NCI-H1417 (cell line): ENCODE measurements at places on chromosomes 13 and 19.

GRCh38 chr13:25945596-25945995 is 106.2 kb downstream of the SHISA2 start:
- no peak for DNase-seq

DNA sequence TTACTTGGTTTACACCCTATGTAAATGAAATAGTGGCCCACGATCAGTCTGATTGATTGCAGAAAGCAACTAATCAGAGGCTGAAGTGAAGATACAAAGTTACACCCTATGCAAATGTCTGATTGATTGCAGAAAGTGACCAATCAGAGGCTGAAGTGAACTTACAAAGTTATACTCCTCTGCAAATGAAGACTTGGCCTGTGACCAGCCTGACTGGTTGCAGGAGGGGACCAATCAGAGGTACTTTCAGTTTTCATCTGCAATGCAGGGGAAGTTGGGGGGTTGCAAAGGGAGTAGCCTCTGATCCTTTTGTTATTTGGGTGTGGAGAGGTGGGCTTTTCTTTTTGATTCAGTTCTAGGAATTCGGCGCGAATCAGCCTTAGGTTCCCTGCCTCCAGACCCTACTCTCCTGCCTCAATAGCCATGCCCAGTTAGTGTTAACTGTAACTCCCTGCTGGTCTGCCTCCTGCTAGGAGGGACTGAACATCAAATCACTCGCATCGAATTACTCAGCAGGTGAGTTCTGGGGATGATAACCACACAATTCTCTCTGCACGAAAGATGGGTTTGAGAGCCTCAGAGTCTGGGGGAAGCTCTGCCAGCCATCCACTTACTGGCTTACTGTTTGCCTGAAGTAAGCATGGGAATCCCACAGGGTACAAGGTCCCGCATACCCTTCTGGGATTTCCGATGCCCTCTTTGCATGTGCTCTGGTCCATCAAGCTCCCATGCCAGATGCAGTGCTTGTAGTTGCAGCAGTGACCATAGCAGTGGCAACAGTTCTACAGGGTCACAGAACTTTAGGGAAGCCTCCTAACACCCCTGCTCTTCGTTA is 7.5 kb downstream of the ARL11 start:
- DNase-seq: peak; percentile 48

GRCh38 chr13:44895953-44896335 is 93.3 kb downstream of the NUFIP1 start:
- no peak for DNase-seq

- DNase-seq: no peak
Observed at GRCh38 chr19:27964185-27964584, 1248.8 kb downstream of the UQCRFS1 start.

DNA sequence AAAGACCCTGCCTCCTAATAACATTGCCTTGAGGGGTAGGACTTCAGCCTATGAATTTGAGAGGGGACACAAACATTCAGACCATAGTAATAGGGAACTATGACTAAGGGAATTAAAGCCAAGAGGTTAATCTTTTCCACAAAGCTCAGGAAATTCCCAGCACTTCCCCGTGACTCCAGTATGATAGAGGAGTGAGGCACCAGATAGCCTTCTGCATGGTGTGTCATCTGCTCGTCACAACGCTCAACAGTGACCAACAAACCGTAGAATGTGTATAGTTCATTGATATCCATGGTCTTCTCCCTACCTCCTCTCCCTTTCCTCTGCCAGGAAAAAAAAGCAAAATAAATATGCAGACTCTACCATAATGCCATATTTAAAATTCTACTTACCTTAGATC is 64.4 kb downstream of the B3GLCT start:
- no peak for DNase-seq

DNA sequence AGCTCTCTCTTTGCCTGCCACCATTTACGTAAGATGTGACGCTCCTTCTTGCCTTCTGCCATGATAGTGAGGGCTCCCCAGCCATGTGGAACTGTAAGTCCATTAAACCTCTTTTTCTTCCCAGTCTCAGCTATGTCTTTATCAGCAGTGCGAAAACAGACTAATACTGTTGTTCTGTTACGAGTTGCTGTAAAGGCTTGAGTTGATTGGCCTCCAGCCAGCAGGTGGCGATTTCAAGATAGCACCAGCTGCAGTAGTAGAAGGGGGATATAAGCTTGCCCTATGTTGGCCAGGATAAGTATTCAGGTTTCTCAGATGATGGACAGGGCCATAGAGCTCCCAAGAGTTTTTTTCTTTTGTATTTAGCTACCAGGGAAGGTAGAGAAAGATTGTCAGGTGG is 385.5 kb downstream of the MZT1 start:
- DNase-seq: no peak

GRCh38 chr13:101417043-101417406 is 717 bp upstream of the NALCN start:
- DNase-seq: peak; percentile 87

DNA sequence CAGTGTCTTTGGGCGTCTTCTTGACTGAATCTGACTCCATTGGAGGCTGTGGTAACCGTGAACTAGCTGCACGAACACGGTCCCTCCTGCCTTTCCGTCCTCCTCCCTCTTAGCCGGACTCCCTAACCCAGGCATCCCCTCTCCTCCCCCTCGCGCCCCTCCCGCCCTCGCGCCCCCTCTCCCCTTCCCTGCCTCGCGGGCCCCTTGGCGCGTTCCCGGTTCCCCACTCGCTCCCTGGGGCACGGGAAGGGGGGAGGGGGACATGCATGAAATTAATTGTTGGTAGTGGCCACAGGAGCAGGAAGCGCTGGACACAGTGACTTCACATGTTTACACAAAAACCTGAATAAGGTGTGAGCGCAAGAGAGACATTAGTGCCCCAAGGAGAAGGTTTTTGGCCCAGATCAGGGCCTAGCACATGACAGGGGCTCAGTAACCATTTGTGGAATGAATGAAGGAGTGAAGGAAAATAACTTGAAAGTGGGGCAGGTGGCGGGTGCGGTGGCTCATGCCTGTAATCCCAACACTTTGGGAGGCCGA is 279 bp downstream of the DMRTC2 start:
- no peak for DNase-seq

GRCh38 chr19:30692181-30692811 is 320.1 kb downstream of the ZNF536 start:
- DNase-seq: no peak

- no peak for DNase-seq
Observed at GRCh38 chr13:41971848-41972247, 10.9 kb upstream of the VWA8 start.

DNA sequence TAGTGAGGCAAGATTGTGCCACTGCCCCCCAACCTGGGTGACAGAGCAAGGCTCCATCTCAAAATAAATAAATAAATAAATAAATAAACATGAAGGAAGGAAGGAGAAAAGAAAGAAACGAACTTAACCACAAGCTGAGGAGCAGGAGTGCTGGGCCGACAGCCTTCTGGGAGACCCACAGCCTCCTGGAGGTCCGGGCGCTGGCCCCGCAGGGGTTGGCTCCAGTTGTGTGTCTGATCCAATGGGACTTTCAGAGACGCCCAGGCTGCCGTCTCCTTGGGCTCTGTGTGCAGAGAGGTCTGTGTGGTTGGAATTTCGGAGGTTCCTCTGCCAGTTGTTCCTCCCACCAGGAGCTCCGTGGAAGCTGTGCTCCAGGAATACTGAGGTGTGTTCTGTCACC is 36.0 kb upstream of the MCF2L start:
- no peak for DNase-seq

DNA sequence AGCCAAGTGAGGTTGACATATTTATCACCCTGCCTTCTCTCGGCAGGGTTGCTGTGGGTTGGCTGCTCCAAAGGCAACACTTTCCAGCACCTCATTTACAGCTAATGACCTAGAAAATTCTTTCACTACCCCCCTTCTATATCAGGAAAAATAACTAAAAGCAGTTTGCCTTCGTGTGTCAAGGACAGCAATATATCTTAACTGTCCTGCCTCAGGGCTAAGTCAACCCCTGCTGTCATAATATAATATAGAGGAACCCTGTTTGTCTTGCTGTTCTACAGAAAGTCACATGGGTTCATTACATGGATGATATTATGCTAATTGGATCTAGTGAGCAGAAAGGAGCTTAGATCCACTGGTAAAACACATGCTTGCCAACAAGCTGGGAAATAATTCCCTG is 28.1 kb upstream of the USP12 start:
- DNase-seq: peak; percentile 22

GRCh38 chr19:41395355-41395754 is 1.8 kb downstream of the EXOSC5 start:
- no peak for DNase-seq

DNA sequence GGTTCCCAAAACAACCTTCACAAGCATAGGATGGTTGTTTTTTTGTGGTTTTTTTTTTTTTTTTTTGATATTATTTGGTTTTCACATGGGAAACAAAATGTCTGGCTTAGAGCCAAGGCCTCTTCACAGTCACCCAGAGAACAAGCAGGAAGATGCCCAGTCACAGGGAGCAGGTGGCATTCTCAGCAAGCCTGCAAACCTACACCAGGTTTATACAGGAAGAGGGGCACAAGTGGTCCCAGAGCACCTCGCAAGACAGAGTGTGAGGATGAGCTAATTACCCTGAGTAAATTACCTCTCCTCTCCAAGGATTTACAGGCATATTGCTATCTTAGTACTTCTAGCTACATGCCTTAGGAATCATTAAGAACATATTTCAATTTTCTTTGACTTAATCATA is 1375.6 kb downstream of the EFNB2 start:
- DNase-seq: peak; percentile 84

DNA sequence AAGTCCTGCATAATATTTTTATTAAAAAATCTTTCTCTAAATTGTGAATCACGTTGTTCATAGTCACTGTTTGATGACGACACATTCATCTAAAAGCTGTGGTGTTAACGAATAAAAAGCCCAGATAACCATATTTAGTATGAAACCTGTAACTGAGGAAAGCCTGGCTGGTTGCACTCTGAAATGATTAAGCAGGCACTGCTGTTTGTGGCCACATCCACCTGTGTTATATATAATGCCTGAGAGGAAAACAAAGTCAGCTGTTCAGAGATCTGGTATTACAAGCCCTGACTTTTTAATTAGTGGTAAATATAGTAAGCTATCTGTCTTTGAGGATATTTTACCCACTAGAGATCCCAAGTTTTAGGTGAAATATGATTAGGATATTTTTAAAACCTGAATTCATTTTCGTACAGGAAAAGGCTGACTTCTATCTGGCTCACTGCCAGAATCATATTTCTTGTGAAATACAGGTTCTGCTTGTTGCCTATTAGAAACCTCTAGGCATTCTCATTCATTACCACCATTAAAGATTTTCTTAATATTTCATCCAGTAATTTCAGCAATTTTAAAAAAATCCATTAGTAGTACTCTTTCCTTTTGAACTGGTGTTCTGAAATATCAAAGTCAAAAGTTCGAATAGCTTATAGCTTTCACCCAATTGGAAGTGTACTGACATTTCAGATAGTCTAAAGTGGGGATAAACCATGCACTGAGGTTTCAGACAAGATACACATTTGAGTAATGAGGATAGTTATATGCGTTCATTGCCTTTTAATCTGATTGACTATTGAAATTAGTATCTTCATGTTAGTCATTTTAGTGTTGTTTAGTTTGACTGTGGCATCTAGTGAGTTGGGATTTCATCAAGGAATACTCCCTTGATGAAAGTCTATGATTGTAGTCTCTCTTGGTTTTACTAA is 79.7 kb downstream of the LMO7 start:
- peak; percentile 27 for DNase-seq

GRCh38 chr13:60645676-60646075 is 248.7 kb downstream of the TDRD3 start:
- no peak for DNase-seq

DNA sequence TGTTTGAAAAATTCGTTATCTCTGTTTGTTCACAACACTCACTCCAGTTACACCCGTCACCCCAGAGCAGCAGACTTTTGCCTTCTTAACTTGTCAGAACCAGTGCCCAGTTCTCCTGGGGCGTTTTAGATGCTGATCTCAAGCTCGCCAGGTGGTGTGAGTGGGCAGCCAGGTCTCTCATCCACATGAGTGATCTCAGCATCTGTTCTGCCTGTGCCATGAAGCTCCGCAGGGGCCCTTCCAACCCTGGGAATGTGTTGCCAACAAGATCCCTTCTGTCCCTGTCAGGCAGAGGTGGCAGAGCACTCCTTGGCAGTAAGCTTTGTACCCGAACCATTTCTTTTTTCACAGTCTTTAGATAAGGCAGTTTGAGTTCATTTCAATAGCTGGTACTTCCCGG is 896.5 kb downstream of the UQCRFS1 start:
- DNase-seq: no peak

DNA sequence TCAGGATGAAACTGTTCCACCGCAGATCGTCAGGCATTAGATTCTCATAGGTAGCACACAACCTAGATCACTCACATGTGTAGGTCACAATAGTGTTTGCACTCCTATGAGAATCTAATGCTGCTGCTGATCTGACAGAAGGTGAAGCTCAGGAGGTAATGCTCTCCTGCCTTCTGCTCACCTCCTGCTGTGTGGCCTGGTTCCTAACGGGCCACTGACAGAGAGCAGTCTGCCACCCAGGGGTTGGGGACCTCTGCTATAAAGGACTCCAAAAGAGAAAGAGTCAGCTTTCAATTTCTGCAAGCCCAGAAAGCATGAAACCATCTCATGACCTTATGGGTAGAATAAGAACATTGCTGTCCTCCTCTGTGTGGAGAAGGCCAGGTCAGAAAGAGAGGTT is 43.5 kb upstream of the PCCA start:
- DNase-seq: no peak

GRCh38 chr13:32314271-32315237 is 609 bp downstream of the ZAR1L start:
- peak; percentile 14 for DNase-seq

GRCh38 chr13:78650717-78651083 is 8.3 kb downstream of the OBI1 start:
- no peak for DNase-seq

DNA sequence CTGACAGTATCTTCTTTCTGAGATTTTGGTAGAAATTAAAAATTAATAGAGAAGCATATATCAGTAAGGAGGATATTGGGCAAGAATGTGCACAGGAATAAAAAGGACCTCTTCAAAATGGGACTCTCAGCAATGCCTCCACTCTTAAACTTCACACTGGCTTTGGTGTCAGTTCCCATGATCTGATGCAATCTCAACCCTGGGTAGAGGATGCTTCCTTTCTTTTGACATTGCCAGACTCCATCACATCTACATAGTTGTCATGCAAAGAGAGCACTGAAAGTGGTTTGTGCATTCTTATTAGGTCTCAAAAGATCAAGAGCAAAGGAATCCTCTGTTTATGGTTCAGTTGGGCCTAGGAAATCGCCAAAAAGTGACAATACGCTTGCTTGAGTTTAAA is 26.3 kb downstream of the STARD13 start:
- no peak for DNase-seq

- DNase-seq: no peak
Observed at GRCh38 chr19:3114018-3114726, 20.0 kb downstream of the GNA11 start.

- DNase-seq: no peak
Observed at GRCh38 chr19:6734096-6734696, 3.2 kb downstream of the GPR108 start.

DNA sequence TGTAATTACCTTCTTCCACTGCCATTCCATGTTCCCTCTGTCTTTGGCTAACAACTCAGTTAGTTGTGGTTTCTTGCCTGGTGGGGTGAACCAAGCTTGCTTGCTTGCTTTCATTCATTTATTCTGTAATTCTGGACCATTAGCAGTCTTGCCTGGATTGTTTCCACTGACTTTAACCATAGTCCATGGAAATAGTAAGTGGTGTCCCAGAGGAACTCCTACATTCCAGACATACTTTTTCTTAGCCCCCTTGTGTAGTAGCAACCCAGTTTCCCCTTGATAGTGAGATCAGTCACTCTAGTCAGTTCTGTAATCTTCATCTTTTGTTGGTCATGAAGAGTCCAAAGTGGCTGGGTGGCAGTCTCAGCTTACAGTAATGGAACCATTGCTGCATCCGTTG is 23.2 kb downstream of the PDS5B start:
- no peak for DNase-seq
